ENCODE measurements at places on chromosomes 13 and 19. TPM values are rescaled to one million over a fixed set of nuclear protein-coding genes. Genes with fewer than 3 reads are reported as not detected.

GRCh38 chr19:23783636-23784035, 24.9 kb upstream of the ZNF681 start:
- no peak for DNase-seq

GRCh38 chr13:100100115-100100879, 11.4 kb downstream of the PCCA start:
- no peak for DNase-seq

Gene CLEC11A
- total RNA-seq = 12.5 TPM

GRCh38 chr13:48533961-48534600, 1.2 kb upstream of the RCBTB2 start:
- no peak for DNase-seq

DNA sequence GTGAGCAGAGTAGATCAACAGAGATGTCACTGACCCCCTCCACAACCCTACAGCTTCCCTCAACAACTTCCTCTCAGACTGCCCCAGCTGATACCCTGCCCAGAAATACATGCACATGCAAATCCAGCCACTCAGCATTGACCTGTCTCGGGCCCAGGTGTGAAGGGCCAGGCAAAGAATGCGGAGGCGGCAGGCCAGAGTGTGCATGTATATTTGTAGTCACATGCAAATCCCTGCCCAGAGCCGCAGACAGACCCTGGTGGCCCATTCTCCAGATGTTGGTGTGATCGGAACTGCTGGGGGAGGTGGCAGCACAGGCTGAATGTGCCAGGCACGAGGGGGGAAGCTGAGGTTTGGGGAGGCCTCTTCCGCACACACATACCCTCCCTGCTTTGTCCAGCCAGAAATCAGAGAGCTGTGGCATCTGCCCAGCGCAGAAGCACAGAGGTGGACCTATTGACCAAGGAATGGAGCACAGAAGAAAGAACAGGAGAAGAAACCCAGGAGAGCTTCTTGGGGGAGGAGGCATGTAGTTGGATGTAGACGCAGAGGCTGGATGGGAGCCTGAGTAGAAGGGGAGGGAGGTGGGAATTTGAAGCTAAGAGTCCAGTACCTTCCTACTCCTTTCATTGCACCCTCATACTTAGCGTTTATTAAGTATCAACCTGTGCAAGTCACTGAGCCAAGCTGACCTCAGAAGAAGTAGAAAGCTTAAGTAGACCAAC, 14.4 kb downstream of the MEF2B start:
- no peak for DNase-seq

DNA sequence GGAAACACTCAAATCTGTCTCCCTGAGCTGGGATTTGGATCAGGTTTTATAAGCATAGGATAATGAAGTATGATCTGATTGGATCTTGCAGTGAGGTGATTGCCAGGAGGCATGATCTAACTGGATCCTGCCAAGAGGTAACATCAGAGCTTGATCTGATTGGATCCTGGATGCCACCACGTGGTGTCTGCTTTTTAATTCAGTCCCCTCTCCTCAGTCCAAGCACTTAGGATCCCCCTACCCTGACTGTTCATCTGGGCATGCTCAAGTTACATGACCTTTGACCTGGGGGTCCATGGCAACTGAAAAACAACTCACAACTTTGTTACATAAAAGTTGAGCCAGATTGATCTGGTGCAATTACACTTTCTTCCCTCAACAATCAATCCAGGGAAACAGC, 47.5 kb upstream of the LSM14A start:
- DNase-seq = no peak

GRCh38 chr13:50334944-50335343, 319.7 kb downstream of the KCNRG start:
- no peak for DNase-seq

DNA sequence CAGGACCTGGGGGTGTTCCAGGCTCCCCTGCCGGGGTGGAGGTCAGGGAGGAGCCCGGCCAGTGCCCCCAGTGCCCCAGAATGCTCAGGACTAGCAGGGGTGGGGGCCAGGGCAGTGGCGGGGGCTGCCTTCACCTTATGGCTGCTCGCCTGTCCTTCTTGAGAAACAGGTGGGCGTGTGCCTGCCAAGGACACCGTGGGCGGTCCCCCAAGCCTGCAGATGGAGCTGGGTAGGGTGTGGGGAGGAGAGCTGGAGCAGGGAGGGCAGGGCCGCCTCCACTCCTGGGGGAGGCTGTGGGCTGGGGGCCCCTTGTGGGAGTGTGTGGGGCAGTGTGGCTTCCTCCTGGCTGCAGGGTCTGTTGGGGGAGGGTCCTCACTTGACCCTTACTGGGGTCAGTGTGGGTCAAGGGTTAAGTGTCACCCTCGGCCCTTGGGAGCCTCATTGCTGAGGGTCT, 160.1 kb downstream of the KDM4B start:
- no peak for DNase-seq

Gene IRGC
- not detected for total RNA-seq

Measured in posterior vena cava (tissue), 2 donors.